Esophagus mucosa (tissue), 1 donor: ENCODE measurements at places on chromosomes 5 and 9. TPM values are rescaled to one million over a fixed set of nuclear protein-coding genes. Genes with fewer than 3 reads are reported as not detected.

The LTC4S gene
- 5.1 TPM for total RNA-seq

The GADD45G gene
- 1.6 TPM for total RNA-seq

GRCh38 chr5:31427013-31427723 is 104.7 kb downstream of the DROSHA start:
- no peak for ATAC-seq

DNA sequence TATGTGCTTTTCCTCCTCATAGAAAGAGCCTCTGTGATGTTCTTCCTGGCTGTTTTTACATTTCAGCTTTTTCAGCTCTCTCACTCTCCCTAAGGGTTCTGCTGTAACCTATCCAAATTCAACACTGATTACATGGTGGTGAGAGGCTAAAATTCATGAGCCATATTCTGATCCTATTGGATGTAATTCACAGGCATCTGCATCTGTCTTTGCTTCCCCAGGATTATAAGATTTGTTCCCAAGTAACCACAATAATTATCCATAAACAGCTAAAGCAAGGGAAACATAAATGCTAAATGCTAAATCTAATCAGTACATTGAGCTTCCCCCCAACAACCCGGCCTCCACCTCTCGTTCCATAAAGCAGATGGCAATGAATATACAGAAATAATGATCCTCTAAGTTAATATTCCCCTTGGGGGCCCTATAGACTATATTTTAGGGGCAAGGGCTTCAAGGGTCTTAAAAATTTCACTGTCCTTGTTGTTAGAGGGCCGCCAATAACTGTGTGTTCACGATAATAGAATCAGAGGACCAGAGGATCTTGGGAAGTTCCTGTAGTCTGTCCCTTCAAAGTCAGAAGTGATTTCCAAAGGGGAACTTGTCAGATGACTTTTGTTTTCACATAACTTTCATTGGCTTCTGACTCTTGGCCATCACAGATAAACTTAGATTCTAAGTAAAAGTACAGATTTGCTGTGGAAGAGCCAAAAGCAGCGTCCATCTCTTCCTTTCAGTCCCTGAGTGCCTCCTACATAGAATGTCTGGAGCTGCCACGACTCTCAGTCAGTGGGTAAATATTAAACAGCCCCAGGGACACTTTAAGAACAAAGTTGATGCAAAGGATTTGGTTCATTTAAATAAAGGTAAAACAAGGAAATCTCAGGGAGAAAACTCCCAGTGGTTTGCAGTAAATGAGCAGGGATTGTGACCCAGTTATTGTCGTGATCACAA is 125.6 kb downstream of the ALDH1A1 start:
- no peak for ATAC-seq

GRCh38 chr9:970151-970996 is 6.1 kb upstream of the DMRT3 start:
- ATAC-seq: no peak

DNA sequence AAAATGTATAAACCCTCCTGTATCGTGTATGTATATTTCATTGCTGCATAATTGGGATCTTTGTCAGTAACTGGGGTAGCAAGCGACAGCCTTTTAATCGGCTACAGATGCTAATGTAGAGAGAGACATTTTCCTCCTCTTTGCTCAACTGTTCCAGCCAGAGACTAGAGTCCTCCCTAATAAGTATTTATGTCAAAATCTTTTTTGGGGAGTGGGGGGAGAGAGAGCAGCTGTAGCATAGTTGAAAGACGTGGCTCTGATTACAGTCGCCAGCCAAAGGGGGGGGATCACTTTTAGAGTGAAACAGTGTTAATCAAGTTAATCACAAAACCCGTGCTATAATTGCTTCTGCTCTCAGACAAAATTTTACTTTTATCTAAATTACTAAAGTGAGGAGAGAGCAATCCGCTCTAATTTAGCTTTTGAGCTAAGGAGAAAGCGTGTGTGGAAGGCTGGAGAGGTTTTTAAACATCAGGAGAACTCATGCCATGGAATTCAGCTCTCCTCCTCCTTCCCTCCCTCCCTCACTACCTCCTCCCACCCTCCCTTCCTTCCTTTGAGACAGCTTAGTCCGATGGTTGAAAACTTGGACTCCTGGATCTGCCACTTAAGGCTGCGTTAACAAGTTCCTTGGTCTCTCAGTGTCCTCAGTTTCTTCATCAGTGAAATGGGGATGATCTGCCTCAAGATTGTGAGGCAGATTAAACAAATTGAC is 87.3 kb upstream of the ZNF618 start:
- ATAC-seq: no peak

DNA sequence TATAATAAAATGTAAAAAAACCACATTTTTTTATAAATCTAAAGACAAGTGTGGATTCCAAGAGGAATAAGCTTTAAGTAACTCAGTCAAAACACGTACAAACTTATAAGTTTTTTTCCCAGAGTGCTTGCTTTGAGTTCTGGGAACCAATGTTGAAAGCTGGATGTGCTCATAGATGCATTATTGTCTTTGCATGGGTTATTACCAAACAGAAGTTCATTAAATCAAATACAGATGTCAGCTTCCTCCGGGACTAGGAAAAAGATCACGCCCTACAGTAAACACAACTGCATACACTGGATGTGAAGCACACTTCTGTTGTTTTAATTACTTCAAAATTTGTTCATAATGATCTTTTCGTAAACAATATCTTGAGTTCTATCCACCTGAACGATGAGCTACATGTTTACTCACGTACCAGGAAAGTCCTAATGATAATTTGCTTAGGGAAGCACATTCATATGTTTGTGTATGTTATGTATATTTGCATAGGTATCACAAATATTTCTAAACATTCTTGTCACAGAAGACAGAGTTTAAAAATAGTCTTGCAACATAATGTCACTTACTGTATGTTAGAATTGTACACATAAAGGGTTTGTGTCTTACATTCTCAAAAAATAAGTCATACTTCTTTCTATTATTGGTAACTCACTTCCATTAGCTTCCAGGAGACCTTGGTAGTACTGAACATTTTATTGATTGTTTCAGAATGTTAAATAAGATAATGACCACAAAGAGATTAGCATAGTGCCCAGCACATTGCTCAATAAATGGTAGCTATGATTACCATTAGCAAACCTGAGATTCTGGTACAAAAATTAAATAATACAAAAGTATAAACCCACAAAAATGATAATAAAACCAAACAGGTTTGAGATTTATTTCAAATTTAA is 427.4 kb downstream of the CETN3 start:
- ATAC-seq: no peak

GRCh38 chr5:172913117-172913850 is 45.9 kb upstream of the RPL26L1 start:
- no peak for ATAC-seq

GRCh38 chr5:122831984-122832383 is 13.4 kb upstream of the SNX24 start:
- no peak for ATAC-seq
